ENCODE measurements at places on chromosomes 1 and 21.

GRCh38 chr1:196399713-196400112 lies 208.5 kb downstream of the KCNT2 start:
- no peak for DNase-seq

DNA sequence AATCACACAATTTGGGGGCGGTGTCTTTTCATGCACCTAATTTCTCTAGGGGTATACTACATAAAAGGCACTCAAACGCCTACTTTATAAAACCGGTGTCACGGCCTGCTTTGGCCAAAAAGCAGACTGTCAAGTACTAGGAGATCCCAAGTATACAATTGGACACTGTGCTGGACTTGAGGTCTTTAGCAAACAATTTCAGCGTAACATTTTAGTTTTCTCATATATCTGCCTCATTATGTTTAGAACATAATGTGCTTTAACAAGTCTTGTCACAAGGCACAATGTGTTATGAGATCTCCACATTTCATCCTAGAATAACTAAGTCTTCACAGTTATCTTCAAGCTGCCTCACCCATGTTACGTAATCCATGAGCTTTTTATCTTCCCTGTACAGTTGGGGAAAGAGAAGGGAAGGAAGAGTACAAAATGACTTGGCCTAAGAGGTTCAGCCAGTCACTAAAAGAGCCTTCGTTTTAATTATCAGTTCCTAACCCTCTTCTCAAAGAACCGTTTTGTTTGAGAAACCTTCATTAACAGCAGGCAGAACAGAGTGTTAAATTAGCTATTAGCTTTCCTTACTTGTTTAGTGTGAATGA lies 1.7 kb downstream of the SSX2IP start:
- DNase-seq = no peak

- no peak for DNase-seq
Measured at GRCh38 chr1:19427087-19427781, 58.1 kb downstream of the CAPZB start.

DNA sequence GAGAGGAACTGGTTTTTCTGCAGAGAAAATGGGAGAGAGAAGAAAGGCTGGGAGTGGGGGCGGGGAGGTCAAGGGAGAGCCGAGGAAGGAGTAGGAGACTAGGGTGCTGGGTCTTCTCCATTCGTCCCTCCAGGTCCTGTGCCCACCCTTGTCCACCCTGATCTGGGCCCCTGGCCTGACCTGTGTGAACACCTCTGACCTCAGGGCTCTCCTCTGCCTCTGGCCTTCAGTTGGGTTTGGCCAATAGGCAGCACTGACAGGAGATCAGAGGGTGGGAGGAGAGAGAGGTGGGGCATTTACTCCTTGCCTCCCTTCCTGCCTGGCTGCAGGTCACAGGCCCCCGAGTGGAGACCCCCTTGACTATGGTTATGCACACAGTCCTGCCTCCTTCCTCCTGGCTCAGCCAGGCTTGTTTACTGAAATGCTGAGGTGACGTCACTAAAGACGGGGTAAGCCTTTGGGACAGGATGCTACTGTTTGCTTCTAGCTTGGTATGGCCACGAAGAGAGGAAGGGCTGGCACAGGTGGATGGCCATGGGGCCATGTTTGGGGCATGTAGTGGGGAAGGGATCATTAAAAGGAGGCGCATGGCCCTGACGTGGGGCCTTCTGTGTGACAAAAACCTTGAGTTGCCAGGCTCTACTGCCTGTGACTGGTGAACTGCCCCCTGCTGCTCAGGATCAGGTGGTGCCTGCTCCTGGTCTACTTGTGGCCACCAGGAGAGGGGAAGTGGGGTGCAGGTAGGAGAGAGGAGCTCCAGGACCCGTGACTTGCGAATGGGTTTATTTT lies 248.7 kb upstream of the CSF3R start:
- no peak for DNase-seq

- no peak for DNase-seq
Measured at GRCh38 chr1:228319352-228320088, 87.1 kb downstream of the TRIM11 start.

- no peak for DNase-seq
Measured at GRCh38 chr21:19557488-19557887, 1153.9 kb upstream of the TMPRSS15 start.

GRCh38 chr1:29183287-29183686 lies 1.6 kb upstream of the SRSF4 start:
- no peak for DNase-seq

GRCh38 chr1:119181218-119181617 lies 40.8 kb upstream of the WARS2 start:
- no peak for DNase-seq

DNA sequence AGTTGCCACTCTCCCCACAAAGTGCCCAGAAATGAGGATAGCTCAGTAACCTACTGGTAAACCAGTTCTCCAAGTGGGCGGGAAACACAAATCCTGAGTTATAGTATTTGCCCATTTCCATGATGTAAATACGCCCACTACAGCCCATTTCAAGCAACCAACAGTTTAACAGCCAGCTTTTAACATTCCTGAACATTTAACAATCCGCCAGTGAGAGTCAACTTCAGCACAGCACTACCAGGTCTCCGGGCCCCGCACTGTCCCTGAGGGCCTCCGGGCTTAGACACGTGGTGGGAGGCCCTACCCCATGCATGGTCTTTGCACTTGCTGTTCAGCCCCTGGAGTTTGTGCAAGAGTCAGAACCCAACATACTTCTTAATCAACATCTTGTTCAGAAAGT lies 132.0 kb upstream of the CTTNBP2NL start:
- DNase-seq = no peak

DNA sequence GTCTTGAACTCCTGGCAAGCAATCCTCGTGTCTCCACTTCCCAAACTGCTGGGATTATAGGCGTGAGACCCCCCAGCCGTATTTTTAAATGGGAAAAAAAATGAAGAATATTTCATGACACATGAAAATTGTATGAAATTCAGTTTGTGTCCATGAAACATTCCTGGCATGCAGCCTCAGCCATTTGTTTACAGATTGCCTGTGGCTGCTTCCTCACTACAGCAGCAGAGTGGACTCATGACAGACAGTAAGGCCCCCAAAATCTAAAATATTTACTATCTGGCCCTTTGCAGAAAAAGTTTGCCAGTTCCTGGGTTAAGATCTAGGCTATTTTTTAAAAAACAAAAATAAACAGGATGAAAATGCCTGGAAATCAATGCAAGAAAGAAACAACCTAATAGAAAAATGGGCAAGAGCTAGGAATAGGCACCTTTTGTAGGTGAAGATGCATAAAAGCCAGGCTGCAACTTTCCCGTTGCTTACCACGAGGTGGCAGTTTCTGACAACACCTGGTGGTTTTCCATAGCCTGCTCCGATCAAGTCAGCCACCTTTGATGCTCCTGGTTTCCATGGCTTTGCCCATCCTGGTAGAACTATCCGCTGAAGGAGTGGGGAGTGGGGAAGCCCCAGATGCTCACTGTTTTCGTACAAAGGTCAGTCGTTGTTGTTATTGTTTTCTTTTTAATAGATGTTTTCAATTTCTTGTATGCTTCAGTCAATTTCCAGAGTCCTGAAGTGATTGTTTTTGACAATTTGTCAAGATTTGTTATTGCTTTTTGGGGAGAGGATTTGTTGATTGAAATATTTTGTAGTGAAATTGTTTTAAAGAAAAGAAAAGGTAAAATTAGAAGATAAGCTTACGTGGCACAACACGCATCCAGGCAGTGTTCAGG lies 24.3 kb downstream of the UBE2Q1 start:
- DNase-seq = no peak

DNA sequence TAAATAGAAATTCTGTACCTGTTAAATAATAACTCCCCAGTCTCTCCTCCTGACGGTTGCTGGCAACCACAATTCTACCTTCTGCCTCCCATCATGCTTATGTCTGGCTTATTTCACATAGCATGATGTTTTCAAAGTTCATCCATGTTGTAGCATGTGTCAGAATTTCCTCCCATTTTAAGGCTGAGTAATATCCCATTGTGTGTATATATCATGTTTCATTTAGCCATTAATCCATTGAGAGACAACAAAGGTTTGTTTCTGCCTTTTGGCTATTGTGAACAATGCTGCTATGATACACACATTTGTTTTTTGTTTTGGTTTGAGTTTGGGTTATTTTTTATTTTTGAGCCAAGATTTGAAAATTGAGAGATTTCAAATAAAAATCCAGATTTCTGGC lies 72.0 kb downstream of the LBR start:
- no peak for DNase-seq

DNA sequence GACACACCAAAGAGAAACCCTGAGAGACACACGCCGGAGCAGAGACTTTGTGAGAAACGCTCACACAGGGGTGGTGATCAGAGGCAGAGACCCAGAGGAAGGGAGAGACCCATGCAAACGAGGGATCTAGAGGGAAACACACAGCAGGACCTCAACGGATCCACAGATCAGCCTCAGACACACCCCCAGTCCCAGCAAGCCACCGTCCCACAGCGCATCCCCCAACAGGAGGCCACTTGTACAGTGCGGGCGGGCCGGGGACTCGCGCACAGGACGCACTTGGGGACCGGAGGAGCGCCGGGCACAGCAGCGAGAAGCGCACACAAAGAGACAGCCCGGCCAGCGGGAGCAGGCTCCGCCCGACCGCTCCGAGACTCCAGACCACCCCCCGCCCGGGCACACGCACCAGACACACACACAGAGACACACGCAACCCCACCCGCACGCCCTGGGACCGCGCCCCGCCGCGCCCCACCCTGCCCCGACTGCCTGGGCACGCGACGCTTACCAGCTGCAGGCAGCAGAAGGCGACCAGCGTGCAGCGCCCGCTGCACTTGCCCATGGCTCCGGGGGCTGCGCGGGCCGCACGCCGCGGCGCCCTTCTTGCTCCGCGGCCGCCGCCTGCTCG lies 587 bp downstream of the NKAIN1 start:
- DNase-seq = no peak

- DNase-seq = no peak
Measured at GRCh38 chr1:25802915-25803314, 2.9 kb downstream of the SELENON start.

DNA sequence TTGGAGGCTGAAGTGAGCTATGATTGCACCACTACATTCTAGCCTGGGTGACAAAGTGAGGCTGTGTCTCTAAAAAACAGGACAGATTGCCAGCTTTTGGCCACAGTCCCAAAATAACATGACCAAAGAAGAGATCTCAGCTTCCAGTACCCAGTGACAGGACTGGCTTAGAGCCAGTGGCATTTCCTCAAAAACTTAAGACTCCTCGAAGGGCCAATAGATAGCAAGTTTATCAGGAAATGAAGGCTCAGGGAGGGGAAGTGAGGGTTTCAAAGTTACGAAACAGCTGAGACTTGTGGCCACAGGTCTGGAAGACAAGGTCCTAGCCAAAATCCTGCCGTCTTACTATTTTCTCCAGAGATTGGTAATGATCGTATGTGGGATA lies 6.3 kb upstream of the TMEM39B start:
- DNase-seq = no peak

DNA sequence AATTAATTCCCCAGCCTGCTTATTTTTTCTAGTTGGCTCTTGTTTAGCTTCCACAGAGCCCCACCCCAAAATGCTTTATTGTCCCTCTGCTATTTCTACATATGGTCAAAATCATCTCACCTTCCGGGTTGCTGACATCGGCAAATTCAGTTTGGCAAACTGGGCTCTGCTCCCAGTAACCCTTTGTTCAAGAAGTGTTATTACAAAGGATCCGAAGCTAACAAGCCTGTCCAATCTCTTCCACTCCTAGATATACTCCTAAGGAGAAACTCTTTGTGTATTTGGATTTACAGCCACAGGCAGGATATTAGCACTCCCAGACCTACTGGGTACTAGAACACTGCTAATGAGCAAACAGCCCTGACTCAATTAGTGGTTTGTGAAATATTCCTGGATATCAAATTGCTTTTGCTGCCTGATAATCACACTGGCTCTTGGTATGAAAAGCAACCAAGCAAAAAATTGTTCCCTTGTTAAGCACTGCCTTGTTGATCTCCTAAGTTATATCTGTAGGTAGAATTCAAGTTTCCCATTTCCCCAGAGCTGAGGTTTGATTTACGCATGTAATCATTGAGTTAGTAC lies 4.0 kb downstream of the JUN start:
- no peak for DNase-seq

- DNase-seq = no peak
Measured at GRCh38 chr1:155850345-155850744, 6.7 kb downstream of the GON4L start.

DNA sequence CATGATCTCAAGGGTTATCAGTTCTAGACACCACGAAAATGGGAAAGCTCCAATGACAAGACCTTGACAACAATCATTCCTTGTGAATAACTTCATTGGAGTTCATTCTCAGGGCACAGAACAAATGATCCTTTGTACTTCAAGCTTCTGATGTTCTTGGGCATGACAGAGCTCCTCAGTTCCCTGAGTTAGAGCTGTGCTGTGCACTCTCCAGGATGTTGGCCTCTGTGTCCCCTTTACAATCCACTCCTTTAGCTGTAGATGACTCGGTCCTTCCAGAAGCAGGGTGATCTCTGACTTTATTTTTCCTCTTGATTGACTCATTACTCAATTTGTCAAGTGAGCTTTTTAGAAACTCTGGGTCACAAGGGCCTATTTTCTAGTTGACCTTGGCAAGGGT lies 3.9 kb upstream of the FAM78B start:
- DNase-seq = no peak

DNA sequence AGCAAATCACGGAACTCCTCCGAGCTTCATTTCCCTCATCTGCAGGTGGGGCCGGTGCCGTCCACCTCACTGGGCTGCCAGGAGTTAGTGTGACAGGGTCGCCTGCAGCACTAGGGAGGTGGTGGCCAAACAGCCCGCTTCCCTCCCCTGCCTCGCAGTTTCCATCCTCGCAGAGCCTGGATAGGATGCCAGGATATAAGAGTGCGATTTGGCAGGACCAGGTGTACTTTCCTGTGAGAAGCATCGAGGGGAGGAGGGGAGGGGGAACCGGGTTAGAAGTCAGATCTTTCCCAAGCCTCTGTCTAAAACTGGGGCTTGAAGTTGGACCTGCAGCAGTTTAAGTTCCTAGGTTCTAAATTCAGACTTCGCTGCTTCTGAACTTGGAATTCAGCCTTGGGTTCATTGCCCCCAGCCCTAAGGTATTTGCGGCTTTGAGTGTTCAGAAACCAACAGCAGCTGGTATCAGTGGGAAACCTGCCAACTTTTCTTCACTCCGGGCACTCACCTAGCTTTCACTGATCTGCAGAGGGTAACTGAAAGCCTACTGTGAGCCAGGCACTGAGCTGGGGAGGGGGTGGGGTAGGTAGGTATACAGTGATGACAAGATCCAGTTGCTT lies 1.7 kb upstream of the JUN start:
- peak; percentile 39 for DNase-seq

- no peak for DNase-seq
Measured at GRCh38 chr1:206833106-206833680, 32.2 kb upstream of the IL20 start.

- DNase-seq = no peak
Measured at GRCh38 chr1:51308636-51309035, 21.7 kb downstream of the TTC39A start.

DNA sequence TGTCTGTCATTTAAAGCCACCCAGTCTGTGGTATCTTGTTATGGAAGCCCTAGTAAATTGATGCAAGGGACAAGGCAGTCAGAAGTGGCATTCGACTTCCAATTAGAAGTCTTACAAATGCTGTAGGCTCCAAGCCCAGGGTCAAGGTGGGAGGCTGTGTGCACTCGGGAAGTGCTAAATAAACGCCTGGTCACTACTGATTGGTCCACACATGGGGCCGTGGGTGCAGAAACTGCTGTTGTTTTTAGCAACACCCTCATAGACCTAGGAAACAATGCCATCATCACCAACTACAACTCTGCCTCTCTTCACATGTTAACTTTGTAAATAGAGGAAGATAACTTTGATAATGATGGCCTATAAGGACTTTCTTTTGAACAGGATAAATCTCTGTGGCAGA lies 20.2 kb upstream of the ZBTB21 start:
- no peak for DNase-seq
